ENCODE measurements at places on chromosomes 11 and 22. TPM values are rescaled to one million over a fixed set of nuclear protein-coding genes. Genes with fewer than 3 reads are reported as not detected.

Gene OR52H1
- not detected for total RNA-seq

GRCh38 chr11:64846998-64847666 lies 2.7 kb upstream of the CDC42BPG start:
- DNase-seq, result peak; percentile 86

Gene POLR2L
- 178 TPM for total RNA-seq

Gene ELMOD1
- not detected for total RNA-seq

Gene HYOU1
- 181 TPM for total RNA-seq

DNA sequence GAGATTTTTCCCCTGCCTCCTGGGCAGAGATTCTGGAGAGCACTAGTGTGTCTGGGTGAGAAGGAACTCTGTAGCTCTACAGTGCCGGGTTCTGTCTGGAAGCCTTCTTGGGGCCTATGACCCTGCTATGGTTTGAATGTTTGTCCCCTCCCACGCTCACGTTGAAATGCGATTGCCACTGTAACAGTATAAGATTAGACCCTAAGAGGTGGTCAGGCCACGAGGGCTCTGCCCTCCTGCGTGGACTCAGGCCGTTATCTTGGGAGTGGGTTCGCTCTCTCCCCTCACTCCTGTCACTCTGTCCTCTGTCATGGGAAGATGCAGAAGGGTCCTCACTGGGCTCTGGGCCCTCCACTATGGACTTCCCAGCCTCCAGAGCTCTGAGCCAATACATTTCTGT lies 3.5 kb downstream of the AP5B1 start:
- no peak for DNase-seq

DNA sequence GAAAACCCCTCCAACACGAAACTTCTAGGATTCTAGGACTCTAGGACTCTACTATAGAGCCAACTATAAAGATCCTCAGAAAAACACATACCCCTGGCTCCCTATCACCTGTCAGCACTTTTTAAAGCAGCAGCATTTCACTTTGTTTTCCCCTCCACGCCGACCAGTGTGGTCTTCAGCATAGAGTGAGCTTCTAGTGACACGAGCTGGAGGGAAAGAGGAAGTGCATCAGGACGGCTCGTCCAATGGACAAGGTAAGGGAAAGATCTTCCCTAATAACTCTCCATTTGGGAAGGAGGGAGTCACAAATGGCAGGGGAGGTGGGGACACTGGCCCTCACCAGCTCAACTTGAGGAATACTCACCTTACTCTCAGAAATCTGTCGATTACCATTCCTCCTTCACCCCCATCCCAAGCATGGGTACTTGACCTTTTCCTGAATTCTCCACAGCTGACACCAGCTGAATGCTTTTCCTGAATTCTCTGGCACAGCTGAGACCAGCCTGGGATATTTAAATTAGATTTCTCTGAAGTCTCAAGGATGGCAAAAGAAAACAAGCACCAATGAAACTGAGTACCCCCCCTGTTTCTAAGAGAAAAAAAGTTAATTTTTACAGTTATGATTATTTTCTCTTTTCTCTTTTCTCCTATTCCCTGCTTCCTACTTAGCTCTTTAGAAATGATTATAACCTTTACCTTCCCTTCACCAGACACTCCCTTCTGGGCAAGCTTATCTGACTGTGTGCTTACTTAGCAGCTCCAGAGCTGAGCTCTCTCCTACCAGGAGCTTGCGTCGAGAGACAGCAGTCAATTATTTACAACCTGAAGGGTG lies 33.3 kb upstream of the NNMT start:
- DNase-seq, result peak; percentile 58

Gene TMEM123
- 257 TPM for total RNA-seq

Gene GPHA2
- not detected for total RNA-seq

Data from CD8-positive, alpha-beta memory T cell (primary cell).